GM13976 (cell line): ENCODE measurements at places on chromosomes 4 and X.

- no peak for DNase-seq
Observed at GRCh38 chr4:177308847-177309521, 690 bp upstream of the NEIL3 start.

GRCh38 chr4:170413951-170414350 lies 324.2 kb upstream of the AADAT start:
- DNase-seq, result no peak

DNA sequence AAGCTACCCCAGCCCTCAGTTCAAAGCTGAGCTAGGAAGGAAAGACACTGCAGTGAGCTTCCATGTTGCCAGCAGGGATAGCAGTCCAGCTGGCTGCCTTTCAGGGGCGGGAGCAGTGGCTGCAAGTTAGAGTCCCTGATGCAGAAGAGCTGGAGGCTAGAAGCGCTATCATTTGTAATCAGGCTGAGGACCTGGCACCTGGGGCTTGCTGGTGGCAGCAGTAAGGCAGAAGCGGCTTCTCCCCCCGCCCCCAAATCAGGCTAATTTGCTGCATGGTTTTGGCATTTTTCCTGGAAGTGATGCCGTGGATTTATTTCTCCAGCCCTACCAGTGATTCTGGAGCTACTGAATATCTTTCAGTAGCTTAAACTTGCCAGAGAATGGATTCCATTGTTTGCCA lies 203.3 kb downstream of the CLCN4 start:
- DNase-seq, result no peak

DNA sequence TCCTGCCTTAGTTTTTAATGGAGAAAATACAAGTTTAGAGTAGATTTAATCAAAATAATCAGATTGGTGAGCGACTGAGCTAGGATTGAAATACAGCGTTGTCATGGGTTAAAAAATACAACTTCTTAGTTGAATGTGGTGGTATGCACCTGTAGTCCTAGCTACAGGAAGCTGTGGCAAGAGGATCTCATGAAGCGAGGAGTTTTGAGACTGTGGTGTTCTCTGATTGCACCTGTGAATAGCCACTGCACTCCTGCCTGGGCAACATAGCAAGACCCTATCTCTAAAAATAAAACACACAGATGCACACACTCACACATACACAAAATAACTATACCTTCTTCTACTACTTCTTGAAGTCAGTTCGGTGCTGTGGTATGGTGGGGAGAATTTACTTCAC lies 19.8 kb upstream of the GBA3 start:
- no peak for DNase-seq

DNA sequence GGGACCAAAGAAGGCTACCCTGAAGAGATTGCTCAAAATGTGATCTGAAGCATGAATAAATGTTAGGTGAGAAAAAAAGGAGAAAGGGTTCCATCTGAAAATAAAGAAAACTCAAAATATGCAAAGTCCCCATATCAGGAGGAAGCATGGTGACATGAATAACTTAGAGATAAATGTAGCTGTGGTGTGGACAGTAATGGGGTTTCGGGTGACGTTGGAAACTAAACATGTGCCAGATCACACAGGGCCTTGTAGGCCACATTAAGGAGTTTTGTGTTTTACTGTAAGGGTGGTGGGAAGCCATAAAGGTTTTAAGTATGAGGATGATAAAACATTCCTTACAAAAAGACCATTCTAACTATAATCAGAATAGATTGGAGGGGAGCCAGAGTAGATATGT lies 40.3 kb upstream of the ACSL4 start:
- DNase-seq, result peak; percentile 11

DNA sequence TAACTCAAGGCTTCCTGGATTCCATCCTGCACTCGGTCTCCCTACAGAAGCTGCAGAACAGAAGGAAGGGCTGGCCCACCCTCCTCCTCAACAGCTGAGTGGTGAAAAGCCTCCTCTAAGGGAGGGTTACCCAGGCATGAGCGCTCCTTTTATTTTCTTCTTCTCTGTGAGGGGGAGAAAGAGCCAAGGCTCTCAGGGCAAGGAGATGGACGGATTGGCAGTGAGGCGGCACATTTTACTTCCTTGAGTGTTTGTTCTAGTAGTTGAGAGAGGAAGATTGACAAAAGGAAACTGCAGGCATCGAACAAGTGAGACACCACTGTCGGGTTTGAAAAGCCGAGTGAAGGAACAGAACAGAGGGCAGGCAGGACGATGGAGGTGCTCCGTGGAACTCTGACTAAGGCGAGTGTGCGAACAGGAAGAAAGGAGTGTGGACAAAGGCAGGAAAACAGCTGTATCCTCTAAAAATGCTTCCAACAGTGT lies 38.4 kb upstream of the STS start:
- no peak for DNase-seq

DNA sequence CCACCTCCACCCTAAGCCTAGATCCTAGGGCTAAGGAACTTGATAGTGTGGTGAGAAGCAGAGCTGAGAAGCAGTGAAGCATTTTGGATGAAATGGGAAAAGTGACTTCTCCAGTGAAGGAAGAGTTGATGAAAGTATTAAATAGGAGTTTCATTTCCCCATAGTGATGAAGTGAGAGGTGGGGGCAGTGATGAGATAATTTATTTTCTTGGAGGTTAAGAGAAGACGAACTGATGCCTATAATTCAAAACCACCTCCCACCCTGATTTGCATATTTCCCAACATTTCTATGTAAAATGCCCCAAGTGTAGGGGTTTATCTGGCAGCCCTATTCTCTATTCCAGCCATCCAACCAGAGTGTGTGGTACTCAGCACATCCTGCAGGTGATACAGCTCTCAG lies 6.3 kb downstream of the LONRF3 start:
- no peak for DNase-seq

- DNase-seq, result no peak
Observed at GRCh38 chr4:8817096-8817812, 54.4 kb downstream of the HMX1 start.

DNA sequence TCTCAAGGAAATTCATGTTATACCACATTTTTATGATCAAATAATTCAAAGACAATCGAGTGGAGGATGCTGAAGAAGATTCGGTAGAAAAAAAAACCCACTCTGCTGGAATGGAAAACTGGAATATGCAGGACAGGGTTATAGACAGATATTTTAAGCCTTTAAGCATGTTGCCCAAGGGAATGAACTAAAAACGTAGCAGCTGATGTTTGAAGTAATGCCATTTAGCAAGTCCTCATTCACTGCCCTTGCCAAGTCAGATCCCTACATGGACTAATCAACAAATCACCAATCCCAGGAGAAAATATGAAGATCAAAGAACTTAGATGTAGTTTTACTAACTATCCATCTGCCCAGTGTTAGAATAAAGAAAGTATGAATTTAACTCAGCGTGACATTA lies 75.6 kb upstream of the ETNPPL start:
- DNase-seq, result no peak

GRCh38 chr4:149914119-149915115 lies 98.8 kb upstream of the IQCM start:
- peak; percentile 60 for DNase-seq

GRCh38 chr4:153748378-153748777 lies 11.4 kb downstream of the RNF175 start:
- no peak for DNase-seq

GRCh38 chr4:37726666-37727065 lies 40.5 kb upstream of the RELL1 start:
- DNase-seq, result no peak

DNA sequence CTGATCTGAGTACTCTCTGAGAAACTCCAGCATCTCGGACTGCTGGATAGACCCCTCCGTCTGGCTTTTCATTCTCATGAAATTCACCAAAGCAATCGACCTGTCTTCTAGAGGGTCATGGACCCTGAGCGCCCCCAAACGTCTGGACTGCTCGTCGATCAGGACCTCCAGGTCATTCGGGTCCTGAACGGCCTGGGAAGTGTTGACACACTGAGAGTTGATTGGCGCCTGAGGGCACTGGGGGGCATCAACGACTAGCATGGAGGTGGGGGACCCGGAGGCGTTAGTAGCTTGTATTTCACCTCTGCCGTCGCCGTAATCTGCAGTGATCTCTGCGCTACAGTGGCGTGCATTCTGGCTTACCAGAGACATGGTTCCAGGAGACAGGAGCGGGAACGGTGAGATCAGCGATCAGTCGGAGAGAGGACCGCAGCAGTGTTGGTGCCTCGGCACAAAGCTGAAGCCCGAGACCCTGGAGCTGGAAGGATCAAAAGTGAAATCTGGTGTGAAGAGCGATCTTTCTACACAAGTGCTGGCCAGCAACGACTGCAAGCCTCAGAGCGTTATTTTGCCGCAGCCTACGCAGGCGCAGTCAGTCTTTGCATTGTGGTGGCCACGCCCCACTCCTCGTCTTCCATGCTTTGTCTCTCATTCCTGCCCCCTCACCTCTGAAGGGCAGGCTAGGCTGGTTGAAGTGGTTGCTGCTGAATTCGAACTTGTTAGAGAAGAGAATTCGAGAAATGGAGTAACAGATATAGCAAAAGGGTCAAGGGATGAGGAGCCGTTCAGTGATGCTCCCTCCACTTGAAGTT lies at the start of gene MAGEE2:
MAGEE2 (minus strand) TSS at position 575 of the 812 bp plus-strand sequence; CDS start at position 372, 203 bp downstream.
- no peak for DNase-seq

- DNase-seq, result no peak
Observed at GRCh38 chr4:37138789-37139188, 105.8 kb upstream of the NWD2 start.

DNA sequence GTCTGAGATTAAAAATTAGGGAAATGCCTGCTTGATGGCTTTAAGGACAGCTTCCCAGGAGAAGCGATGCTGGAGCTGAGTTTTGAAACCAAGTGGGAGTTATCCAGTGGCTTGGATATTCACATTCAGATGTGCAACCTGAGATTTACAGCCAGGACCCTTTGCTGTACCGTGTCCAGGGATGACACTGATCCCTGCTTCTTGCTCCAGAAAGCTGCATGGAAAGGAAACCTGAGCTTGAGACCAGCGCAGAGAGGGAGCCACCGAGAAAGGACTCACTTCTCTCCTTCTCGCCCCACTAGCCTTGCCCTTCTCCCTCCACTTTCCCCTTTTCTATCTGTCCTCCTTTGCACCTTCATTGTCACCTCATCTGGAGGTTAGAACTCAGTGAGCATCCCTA lies 254.5 kb upstream of the PPARGC1A start:
- DNase-seq, result no peak

DNA sequence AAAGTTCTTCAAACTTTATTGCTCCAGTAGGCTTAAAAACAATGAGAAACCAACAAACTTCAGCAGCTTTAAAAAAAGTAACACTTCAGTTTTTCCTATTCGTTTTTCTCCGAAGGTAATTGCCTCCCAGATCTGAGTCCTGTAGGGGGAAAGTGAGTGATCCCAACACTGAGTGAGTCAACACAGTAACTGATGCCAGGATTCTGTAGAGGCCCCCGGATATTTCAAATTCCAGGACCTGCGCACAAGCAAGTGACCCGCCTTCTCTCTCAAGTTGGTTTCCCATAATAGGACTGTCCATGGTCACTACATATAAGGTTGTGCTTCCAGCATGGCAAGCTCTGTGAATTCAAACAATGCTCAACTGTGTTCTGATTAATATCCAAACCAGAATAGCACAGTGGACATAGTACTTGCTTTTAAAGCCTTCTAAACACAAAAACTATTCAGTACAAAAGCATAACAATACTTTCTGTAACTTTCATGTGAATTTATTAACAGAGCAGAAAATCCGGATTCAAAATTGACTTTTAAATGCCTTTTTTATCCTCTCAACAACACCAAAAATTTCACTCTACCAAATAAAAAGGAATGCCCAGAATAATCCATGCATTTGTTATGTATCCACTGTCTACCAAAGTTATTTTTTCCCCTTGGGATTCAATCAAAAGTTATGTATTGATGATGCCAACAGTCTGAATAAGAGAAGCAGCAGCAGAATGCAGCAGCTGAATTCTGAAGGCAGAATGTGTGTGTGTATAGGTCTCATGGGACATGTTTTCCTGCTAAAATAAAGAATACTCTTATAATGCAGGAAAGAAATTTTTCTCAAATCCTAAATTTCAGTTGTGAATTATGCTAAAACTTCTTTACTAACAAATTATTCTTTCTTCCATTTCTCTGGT lies at the start of gene DMD:
DMD (minus strand) TSS at position 194 of the 905 bp plus-strand sequence. CDS start 237 bp downstream, outside the sequence.
- no peak for DNase-seq

GRCh38 chr4:23890369-23891063 lies 669 bp upstream of the PPARGC1A start:
- DNase-seq, result no peak

DNA sequence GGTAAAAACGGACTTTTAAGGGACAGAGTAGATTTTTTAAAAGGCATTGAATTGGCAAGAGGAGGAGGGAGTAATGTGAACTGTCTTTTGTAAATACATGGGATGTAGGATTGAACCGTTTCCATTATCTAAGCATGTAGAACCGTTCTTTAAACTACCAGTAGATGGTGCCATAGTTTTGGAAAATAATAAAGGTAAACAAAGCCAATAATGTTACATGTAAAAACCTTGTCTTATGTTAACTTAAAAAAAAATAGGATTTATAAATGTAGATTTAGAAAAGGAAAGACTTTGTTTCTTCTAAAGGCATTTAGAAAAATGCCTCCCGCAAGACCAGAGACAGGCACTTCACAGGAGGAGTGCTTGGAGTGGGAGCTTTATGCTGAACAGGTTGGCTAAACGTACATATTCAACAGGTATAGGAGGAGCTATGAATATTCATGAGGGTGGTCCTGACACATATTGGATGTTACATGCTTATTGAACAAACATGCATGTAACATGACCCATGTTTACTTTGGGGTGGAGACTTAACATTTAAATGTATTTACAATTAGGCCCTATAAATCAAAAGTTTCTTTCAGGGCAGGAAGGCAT lies 45.5 kb upstream of the FAM241A start:
- peak; percentile 55 for DNase-seq

- no peak for DNase-seq
Observed at GRCh38 chrX:47586043-47586787, 4.0 kb downstream of the TIMP1 start.

DNA sequence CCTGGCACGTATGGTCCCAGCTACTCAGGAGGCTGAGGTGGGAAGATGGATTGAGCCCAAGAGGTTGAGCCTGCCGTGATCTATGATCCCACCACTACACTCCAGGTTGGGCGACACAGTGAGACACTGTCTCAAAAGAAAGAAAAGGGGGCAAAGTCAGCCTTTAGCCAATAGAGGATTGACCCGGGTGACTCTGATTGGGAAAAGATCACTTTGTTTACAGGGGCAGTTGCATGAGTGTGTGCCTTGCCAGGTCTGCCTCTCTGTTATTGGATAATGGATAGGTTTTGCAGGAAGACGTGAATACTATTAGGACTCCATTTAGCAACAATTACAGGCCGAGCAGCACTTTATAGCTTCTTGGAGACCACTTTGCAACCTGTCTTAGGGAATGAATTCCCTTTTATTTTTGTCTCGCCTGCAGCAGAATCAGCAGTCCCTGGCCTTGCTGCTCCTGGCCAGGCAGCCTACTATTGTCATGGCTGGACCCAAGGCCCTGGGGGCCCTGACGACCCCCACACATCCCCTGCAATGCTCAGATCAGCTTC lies 103.2 kb upstream of the PSAPL1 start:
- DNase-seq, result no peak

GRCh38 chrX:55135171-55135570 lies 46.4 kb downstream of the PAGE2 start:
- no peak for DNase-seq

GRCh38 chr4:80202190-80202711 lies 4.9 kb downstream of the PRDM8 start:
- DNase-seq, result peak; percentile 85

GRCh38 chrX:14038375-14039085 lies 8.8 kb upstream of the GEMIN8 start:
- DNase-seq, result no peak
